LHCN-M2 (cell line): ENCODE measurements at places on chromosomes 1 and 21. TPM values are rescaled to one million over a fixed set of nuclear protein-coding genes. Genes with fewer than 3 reads are reported as not detected.

The OVAAL gene
- 0.11 TPM in 1 of 2 replicates, not detected in the other for total RNA-seq

- no peak for DNase-seq
Observed at GRCh38 chr1:213649373-213649772, 338.4 kb upstream of the PROX1 start.

GRCh38 chr1:234845097-234845660 lies 235.2 kb upstream of the IRF2BP2 start:
- DNase-seq: no peak

DNA sequence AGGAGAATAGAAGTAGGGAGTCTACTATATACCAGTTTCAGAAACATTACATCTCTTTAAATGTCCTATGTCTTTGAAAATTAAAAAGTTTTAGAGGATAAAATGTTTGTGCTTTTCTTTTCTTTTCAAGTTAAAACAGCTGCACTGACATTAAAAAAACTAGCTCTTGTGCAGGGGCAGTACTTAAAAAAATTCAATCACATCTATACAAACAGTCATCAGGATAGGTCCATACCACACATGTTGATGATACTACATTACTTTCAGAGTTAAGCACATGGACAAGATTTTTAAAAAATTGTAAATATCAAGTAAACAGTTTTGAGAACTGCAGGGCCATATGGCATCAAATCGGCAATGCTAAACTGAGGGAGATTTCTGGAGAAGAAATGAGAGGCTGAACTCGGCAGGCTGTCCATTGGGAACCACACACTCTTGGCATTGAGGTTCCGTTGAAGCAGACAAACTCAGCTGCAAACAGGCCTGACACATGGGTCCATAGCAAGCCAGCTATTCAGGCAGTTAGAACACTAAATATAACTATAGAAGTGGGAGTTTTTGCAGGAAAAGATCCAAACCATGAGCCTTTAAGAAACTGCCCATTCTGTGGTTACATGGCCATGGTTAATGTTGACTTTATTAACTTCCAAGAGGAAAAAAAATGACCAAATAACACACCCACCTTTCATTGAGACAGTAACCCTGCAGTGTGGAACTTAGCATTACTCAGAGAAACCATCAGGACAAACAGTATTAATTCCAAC lies 84.5 kb upstream of the BCL10 start:
- peak; percentile 82 for DNase-seq

GRCh38 chr1:25055324-25055780 lies 125.3 kb upstream of the RUNX3 start:
- no peak for DNase-seq

DNA sequence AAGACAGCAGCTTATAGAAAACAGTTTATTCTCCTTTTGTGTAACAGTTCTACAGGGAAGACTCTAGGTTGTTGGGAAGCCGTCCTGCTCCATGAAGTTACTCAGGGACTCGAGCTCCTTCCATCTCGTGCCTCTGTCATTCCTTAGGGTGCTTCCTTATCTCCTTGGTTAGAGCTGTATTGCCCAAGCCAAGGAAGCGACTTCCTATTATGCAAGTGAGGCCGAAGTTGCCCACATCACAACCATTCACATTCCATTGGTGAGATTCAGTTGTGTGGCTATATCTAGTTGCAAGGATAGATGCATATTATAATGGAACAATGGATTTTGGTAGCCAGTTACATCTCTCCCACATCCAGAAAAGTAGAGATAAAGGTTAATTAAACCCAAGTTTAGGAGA lies 9.0 kb downstream of the GSTM5 start:
- no peak for DNase-seq

The PTCH2 gene
- total RNA-seq: under 0.01 TPM in 1 of 2 replicates, not detected in the other

- DNase-seq: peak; percentile 97
Observed at GRCh38 chr1:198880818-198881597, 242.2 kb downstream of the PTPRC start.

- peak; percentile 91 for DNase-seq
Observed at GRCh38 chr1:66374561-66375111, 159.3 kb upstream of the SGIP1 start.

DNA sequence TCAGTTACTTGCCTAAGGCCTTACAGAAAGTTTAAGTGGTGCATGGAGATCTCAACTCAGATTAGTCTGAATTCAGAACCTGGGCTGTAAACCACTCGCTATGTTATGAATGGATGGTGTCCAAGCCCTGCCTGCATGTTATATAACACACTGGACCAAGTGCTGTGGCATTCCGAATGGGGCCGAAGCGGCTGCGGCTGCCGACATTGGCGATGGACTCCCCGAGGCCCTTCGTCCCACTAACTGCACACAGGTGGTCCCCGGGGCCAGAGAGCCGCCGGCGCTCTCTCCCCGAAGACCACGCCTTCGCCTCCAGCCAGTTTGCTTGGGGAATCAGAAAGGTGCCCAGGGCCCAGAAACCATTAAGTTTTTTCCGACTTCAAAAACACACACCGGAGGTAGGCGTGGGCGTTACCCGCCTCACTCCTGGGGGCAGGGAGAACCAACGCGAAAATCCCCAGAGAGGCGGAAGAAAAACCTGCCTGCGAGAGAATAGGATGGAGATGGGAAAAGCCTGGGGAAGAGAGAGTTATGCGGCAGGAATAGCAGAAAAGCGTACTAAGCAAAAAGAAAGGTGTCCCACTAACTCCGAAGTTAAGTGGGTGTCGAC lies 579 bp upstream of the TENT5C start:
- DNase-seq: no peak

DNA sequence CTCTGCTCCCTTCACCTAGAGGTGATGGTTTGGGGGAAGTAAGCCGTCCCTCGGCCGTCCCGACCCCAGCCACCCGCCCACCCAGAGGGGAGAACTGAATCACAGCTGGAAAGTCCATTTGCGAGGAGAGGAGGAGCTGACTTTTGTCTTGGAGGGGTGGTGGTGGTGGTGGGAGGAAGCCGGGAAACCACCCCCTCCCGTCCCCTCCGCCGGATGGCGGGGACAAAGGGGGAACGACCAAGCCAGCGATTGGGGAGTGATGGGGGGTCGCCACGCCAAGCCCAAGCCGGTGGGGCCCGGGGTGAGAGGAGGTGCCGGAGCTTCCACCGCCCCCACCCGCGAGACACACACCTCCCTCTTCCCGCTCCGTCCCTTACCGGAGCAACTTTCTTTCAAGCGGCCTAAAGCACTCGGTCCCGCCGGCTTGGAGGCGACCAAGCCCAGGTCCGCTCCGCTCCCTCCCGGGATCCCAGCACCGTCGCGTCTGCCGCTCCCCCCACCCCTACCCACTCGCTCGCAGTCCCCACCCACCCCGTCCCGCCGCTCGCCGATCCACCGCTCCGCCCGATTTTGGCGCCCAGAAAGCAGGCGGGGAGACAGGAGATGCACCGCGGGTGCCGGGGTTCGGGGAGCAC lies 540 bp downstream of the ARHGEF2 start:
- no peak for DNase-seq

The SPRR5 gene
- not detected in 2 replicates for total RNA-seq

The CTTNBP2NL gene
- 12.3 and 15.0 TPM in 2 replicates for total RNA-seq

GRCh38 chr1:183821889-183822611 lies 17.1 kb downstream of the RGL1 start:
- DNase-seq: no peak

DNA sequence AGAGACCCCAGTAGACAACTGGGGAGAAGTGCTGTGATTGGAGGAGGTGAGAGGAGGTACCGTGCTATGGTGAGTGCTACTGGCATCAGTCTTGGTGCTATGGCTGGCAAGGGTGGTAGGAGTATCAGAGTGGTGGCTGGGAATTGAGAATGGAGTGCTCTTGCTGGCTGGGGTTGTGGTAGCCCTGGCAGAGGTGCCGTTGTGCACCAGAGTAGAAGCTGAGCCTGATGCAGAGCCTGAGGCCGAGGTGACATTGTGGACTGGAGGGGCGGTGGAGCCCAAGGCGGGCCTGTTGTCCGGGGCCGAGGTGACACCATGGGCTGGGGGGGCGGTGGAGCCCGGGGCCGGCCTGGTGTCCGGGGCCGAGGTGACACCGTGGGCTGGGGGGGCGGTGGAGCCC lies 14.6 kb downstream of the TRIM46 start:
- DNase-seq: no peak

DNA sequence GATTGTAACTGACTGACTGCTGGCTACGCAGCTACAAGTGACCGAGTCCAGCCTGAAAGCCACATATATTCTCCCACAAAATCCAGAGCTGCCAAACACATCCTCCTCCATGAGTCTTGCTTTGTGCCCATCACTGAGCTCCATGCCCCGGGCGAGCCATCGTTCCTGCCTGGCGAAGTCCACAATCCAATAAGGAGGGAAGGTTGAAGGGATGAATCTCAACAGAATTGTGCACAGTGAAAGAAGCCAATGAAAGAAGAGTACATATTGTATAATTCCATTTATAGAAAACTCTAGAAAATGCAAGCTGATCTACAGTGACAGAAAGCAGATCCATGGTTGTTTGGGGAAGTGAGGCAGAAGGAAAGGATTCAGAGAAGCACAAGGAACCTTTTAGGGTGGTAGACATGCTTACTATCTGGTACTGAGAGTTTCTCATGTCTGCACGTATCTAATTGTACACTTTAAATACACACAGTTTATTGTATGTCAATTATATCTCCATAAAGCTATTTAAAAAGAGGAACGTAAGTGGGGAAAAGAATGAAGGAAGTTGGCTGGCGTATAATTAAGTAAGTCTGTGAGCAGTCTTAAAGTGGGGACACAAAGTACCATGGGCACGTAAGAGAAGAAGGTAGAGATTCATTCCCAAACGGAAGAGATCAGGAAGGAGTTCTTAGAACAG lies 115.9 kb upstream of the JUN start:
- DNase-seq: no peak

The HEYL gene
- 41.6 and 52.6 TPM in 2 replicates for total RNA-seq

- no peak for DNase-seq
Observed at GRCh38 chr21:22925032-22925431, 1926.8 kb downstream of the NCAM2 start.

The SMG7 gene
- total RNA-seq: 18.8 and 30.1 TPM in 2 replicates
